ENCODE measurements at places on chromosomes 7 and 10.

- DNase-seq, result no peak
Observed at GRCh38 chr7:116671111-116671510, 885 bp upstream of the MET start.

- no peak for DNase-seq
Observed at GRCh38 chr10:83871187-83872081, 267.9 kb upstream of the GHITM start.

DNA sequence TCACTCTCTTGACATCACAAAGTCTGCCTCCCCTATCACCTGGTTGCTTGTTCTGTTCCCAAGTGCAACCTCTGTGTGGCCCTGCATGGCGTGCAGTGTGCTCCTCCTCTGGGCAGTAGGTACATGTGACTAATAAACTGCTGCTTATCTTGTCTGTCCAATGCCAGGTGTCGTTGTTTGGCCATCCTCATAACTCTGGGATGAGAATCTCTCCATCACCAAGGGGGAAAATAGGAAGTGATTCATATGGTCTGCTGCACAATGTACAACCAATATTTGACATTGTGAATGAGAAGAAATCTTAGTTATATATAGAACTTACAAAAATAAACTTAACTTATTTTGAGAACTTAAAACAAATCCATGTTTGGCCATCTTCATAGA, 135.2 kb downstream of the INHBA start:
- no peak for DNase-seq

- no peak for DNase-seq
Observed at GRCh38 chr7:92608380-92609322, 18.5 kb upstream of the FAM133B start.

- DNase-seq, result no peak
Observed at GRCh38 chr7:48289656-48290055, 118.4 kb downstream of the ABCA13 start.

DNA sequence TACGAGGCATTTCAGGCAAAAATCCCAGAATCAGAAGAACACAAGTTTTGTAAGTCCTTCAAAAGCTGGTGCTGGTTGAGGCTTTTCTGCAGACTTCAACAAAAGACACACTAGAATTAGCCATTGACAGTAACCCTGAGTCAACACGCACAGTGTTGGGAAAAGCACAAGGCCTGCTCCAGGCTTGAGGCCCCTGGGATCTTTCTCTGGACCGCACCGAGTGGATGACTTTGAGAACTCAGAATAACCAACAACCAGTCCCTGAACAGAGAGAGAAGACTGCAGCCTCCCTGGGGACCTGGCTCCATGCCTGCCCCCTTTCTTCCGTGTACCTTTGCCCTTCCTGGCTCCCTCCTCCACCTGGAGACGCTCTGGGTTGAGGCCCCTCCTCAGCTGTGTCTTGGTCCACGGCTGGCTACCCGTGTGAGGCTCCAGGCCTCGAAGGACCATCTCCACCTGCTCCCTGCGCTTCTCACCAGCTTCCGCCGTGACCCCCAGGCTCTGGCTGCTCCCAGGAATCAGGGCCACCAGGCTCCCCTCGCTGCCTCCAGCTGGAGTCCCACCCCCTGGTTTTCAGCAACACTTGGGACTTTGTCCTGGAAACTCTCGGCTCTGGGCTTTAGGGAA, 28.4 kb downstream of the DIP2C start:
- DNase-seq, result no peak

DNA sequence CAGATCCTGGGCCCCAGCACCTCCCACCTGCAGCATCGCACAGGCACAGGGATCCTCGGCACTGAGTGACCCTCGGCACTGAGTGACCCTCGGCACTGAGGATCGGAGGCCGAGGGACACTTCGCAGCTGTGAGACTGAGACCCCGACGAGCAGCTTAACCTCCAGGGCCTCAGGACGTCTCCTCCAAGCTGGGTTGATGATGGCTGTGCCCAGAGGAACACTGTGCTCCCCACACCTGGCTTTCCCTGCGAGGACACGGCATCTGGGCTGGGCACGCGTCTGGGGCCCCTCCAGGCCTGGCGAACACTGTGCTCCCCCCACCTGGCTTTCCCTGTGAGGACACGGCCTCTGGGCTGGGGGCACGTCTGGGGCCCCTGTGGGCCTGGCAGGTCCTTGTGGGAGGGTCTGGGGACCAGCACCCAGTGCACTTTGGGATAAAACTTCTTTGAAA, 158.3 kb upstream of the PPP2R2D start:
- no peak for DNase-seq

GRCh38 chr10:5534880-5535856, 10.4 kb downstream of the CALML3 start:
- DNase-seq, result no peak

DNA sequence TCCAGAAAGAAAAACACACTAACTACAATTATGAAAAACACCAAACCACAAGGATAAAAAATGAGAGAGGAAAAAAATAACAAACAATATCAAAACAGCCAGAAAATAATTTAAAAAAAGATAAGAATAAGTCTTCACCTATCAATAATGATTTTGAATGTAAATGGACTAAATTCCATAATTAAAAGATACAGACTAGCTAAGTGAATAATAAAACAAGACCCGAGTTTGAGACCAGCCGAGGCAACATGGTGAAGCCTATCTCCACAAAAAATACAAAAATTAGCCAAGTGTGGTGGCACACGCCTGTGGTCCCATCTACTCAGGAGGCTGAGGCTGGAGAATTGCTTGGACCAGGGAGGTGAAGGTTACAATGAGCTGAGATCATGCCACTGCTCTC, 131.1 kb downstream of the MTERF1 start:
- DNase-seq, result no peak

DNA sequence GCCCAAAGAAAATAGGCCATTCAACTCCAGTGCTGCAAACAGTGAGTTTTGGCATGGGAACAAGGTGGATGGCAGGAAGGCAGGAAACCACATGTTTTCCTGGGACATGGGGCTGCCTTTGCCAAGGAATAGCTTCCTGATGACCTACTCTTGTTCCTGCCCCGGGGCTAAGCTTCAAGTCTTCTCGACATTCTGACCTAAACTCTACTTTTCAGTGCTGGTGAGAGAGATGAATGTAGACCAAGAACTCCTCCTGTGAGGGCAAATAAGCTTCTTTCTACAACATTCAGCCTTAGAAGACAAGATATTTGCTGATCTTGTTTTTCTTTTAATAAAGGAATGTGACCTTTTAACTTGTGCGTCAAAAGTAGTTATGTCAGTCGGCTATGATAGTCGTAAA, 199.0 kb downstream of the GPR37 start:
- DNase-seq, result no peak

GRCh38 chr10:21464134-21464533, 61.3 kb downstream of the SKIDA1 start:
- DNase-seq, result no peak

- DNase-seq, result no peak
Observed at GRCh38 chr10:16187161-16187560, 249.6 kb upstream of the PTER start.

- DNase-seq, result no peak
Observed at GRCh38 chr7:85947767-85948166, 695.9 kb upstream of the GRM3 start.
